ENCODE measurements at places on chromosomes 4 and X.

- no peak for DNase-seq
Measured at GRCh38 chr4:39232100-39232499, 49.8 kb downstream of the WDR19 start.

GRCh38 chr4:141410839-141411238 lies 190.1 kb downstream of the ZNF330 start:
- no peak for DNase-seq

- DNase-seq = no peak
Measured at GRCh38 chr4:137640838-137641158, 108.5 kb upstream of the PCDH18 start.

DNA sequence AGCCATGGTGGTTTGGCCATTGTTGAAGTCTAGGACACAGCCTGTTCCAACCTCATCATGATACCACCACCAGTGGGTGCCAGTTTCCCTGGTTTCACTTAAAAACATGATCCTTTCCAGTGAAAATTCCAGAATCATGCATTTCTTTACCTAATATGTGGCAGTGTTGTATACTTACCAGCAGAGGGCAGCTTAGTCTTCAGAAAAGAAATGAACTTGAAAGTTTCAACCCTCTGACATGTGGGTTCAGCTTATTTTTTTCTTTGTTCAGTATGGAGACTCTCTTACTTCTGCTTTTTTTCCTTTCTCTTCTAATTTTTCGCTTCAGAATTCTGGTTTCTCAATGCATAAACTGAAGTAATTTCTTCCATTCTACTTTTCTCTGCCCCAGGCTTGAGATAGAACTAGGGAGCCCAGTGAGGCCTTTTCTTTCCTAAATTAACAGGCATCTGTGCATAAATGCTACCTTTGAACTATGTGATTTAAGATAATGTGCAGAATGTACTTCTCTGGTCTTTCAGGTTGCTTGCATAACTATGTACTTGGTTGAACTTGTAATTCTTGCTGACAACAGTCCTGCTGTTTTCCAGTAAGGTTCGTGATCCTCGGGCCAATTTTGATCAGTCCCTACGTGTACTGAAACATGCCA lies 10.7 kb downstream of the LIAS start:
- peak; percentile 55 for DNase-seq

GRCh38 chr4:72432282-72432681 lies 136.7 kb downstream of the ADAMTS3 start:
- no peak for DNase-seq

GRCh38 chr4:144295286-144295995 lies 154.9 kb upstream of the GYPA start:
- DNase-seq = no peak

DNA sequence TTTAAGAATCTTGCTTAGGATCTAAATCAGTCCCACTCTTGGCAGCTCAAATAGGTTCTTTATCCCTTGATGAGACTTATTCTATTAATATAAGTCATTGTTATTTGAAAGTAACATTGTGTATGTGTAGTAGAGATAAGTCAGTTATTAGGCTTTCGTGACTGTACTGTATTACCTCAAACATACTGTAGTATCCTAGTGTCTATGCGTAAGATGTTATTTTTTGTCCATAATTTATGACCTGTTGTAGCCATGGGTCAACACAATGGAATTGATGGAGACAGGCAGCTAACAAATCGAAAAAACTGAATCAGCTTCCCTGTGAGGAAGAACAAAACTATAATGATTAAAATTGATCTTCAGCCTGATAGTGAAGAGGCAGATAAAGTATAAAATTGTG lies 41.8 kb downstream of the CLCN3 start:
- DNase-seq = no peak

DNA sequence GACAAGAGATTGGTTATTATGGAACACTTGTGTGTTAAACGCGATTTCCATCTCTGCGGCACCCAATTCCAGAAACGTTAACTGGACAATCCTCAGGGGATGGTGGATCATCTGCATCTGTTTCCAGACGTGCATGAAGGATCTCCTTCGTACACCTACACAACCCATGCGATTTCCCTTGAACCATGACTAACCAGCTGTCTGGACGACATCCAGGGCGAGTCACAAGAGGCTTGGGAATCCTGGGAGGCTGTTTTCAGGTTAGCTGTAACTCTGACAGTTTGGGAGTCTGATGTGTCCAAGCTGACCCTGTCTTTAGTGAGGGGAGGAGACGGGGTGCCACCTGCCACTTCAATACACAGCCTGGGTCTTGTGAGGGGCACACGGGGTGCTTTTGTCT lies 84.5 kb downstream of the GATB start:
- DNase-seq = no peak

DNA sequence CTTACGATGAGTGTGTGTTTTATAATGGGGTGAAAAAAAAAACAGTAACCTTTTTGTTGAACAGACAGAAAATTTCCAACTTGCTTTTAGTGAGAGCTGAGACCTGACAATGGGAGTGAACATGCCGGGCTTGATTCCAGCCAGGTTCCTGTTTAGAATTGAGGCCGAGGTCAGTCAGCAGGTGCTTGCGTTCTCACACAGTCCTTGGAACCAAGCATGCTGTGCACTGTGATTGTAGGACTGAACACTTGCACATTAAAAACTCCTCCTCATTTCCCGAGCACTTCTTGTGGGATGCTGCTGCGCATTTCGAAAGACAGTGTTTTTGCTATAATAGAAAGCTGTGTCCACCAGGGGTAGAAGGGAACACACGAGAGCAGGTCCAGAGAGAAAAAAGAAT lies 51.8 kb downstream of the TMEM131L start:
- no peak for DNase-seq

- DNase-seq = no peak
Measured at GRCh38 chrX:76155786-76156185, 17.1 kb upstream of the PBDC1 start.

DNA sequence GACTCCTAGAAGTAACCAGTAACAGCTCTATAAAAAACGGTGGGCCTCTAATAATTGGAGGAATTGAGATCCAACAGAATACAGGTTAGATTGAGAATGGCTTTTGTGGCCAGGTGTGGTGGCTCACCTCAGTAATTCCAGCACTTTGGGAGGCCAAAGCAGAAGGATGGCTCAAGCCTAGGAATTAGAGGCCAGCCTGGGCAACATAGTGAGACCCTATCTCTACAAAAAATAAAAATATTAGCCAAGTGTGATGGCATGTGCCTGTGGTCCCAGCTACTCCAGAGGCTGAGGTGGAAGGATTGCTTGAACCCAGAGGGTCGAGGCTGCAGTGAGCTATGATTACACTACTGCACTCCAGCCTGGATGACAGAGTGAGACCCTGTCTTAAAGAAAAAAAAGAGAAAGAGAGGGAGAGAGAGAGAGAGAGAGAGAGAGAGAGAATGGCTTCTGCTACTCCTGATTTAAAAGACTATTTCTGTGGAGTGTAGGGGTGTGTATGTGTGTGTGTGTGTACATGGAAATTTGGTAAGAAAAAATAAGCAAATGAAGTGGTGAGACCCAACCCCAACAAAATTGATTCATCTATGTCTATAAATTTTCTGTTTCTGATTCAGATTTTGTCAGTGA lies 89.3 kb downstream of the FRMPD4 start:
- no peak for DNase-seq
